Fibroblast of skin of right biceps (primary cell): ENCODE measurements at places on chromosomes 3 and 15.
A peak's percentile ranks its signal among the peaks of the same experiment; 100 is the strongest.

DNA sequence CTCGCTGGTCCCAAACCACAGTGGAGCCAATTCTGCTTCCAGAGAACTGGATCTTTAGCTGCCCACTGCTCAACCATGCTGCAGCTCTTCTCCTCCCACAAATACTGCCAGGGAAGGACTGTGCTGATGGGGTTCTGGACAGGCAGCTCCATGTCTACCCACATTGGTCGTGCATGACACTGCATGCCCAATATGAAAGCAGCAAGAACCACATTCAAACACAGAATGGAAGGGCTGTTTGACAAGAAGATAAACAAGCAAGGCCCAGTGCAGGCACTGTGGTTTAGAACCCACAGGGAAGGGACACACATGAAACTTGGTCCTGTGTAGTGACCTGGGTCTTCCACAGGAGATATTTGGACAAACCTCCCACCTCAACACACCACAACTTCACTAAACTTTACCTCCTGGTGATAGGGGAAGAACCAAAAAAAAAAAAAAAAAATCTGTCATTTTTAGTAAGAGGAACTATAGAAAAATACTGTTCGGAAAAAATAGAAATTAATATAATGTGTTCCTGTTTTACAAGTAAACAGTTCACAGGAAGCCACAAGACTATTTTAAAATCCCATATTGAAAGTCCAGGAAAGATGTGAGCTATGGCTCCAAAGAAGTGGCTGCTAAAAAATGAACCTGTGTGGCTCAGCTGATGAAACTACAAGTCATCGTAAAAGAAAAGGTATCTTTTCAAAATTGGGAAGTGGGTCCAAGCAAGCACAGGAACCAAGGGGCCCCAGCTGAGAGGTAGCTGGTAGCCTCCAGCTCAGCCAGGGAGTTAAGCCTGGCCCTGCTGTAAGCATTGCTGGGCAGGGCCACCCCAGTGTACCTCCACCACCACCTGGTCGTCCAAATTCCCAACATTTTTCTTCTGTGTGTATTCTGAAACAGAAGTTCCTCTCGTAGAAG is 77.7 kb upstream of the ACAN start:
- no peak for DNase-seq

DNA sequence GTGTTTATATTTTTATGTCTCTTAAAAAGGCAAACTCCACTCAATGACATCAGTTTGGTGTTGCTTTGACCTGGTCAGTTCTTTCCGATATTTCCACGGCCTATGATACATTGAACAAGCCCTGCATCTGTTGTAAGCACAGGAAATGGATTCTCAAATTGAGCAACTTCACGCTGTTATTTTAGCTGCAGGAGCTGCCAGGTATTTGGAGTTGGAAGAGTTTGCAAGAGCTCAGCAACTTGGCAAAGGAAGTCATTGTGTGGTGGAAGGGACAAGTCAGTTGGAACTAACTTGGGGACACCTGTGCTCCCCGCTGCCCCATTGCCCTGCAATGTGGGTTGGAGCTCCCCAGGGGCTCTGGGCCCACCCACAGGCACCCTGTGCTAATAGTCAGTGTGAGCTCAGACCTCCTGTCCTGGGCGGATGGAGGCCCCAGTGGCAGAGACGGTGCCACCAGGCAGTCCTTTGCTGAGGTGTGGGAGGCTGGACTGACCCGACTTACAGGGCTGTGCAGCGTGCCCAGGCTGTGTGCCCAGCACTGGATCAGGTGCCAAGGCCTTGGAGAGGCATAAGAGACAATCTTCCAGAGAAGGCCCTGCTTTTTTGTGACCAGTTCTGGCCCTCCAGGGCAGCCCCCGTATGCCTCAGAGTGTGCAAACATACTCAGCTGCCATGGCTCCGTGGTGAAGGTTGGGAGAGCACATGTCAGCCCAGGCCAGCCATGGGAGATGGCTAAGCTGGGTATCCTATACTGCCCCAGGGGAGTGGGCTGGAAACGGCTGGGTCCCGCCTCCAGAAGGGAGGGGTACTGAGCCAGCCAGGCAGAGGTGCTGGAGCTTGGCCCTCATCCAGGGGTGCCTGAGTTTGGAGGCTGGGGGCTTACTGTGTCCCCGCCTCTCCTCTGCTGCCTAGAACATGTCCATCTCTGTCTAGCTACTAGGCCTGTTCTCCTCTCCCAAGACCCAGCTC is 43.5 kb downstream of the KY start:
- DNase-seq, result no peak

- DNase-seq, result peak; percentile 86
These were observed 26.5 kb downstream of the NEO1 start for GRCh38 chr15:73078722-73079121.

GRCh38 chr3:140170612-140171011 is 235.6 kb downstream of the CLSTN2 start:
- DNase-seq, result no peak

DNA sequence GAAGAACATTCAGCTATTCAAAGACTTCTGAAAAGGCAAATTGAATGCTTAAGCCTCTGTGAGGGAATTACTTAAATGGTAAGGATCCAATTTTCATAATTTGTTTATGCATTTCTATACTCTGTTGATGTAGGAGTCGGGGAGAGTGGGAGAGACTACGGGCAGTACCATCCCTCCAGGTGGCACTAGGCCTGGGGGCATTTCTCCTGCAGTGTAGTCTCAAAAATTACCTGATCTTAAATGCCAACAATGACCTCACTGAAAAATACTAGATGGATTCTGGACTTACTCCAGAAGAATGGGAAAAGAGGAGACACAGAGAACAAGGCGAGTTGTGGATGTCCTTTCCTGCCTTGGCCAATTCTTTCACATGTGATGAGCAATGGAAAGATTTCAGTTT is 77.8 kb upstream of the PLXND1 start:
- DNase-seq, result no peak

- DNase-seq, result no peak
These were observed 504.9 kb downstream of the MCTP2 start for GRCh38 chr15:94736236-94736635.

DNA sequence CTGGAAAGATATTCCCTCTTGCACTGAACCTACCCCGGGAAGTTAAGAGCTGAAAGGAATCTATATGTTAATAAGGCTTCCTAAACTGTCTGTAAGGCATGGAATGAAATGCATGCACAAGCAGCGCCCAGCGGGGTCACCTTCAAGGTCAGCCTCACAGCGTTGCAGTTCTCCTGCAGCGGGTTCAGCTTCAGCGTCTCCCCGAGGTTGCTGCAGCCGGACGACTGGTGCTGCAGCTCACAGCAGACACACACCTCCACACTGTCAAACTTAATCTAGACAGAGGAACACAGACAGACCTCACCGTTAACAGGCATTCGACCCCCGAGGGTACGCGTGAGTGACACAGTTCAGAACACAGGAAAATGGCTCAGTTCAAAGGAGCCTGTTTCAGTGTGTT is 73.3 kb downstream of the NSMCE3 start:
- DNase-seq, result no peak

- peak; percentile 23 for DNase-seq
These were observed 1.0 kb downstream of the CPNE9 start for GRCh38 chr3:9704347-9705322.

DNA sequence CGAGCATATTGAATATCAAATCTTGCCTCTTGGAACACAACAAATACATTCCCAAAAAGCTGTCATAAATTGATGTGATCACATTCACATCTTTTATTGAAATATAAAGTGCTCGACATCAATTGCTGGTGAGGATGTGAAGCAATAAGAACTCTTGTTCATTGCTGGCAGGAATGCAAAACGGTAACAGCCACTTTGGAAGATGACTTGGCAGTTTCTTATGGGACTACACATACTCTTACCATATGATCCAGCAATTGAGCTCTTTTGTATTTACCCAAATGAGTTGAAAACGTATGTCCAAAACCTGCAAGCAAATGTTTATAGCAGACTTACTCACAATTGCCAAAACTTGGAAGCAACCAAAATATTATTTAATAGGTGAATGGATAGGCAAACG is 234.9 kb downstream of the CACNA2D3 start:
- no peak for DNase-seq

- DNase-seq, result peak; percentile 73
These were observed 88.7 kb downstream of the TFG start for GRCh38 chr3:100798012-100798411.

DNA sequence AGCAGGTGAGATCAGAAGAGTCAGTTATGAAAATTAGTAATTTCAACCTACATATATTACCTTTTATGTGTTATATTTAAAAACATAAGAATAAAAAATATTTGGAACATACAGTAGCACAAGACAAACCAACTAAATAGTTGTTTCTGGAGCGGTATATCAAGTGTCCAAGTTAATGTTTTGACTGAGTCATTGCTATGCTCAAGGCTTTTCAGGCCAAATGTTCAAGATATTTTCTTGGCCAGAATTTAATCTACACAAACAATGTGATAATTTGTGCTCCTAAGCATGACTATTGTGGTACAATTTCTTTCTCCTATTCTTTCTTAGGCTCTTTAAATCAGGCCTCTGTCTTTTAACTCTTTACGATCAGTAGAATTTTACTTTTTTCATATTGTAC is 412.4 kb downstream of the RAP2B start:
- DNase-seq, result no peak

DNA sequence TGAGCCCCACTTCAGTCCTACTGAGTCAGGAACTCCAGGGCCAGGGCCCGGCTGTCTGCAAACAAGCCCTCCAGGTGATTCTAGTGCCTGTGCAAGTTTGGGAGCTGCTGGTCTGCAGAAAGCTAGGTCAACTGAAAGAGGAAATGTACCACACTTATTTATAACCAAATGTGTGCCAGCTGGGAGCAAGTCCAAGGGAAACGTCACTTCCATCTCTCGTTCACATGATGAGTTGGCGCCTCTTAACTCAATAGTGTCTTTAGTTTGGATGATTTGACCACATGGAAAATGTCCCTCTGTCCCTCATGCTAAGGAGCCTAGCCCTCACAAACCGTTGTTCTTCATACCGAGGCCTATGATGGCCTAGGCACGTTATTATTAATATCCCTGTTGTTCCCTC is 43.2 kb downstream of the GOLGA8S start:
- no peak for DNase-seq

DNA sequence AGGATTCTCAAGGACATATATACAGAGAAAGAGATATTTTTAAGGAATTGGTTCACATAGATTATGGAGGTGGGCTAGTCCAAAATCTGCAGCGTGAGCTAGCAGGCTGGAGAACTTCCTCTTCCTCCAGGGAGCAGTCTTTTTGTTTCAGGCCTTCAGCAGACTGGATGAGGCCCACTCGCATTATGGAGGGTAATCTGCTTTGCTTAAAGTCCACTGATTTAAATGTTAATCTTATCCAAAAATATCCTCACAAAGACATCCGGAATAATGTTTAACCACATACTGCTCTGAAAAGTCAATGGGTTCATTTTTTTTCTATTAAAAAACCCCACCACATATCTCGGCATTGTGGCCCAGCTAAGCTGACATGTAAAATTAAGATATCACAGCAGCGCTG is 22.2 kb upstream of the NRROS start:
- DNase-seq, result no peak

DNA sequence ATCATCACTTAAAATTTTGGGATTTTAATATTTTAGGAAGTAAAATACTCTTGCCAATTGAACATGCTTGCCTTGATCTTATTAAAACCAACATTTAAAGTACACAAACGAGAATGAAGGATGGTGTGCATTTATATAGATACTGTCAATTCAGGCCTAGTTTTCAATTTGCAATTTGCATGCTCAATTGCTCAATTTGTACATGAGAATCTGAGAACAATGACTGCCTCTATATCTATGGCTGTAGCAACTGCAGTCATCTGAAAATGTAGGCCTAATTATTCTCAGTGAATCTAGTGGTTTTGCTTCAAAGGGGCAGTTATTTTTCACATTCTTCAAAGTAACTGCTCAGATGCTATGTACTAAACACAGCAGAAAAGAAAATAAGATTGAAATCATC is 18.8 kb downstream of the ZBBX start:
- no peak for DNase-seq

GRCh38 chr3:189902230-189903186 is 218.2 kb downstream of the P3H2 start:
- peak; percentile 36 for DNase-seq

GRCh38 chr15:68370768-68371151 is 61.2 kb downstream of the ITGA11 start:
- peak; percentile 34 for DNase-seq

- DNase-seq, result no peak
These were observed 56.4 kb upstream of the RASGRP1 start for GRCh38 chr15:38620851-38621594.

- peak; percentile 40 for DNase-seq
These were observed 77.8 kb downstream of the RAB11A start for GRCh38 chr15:65947041-65947440.

DNA sequence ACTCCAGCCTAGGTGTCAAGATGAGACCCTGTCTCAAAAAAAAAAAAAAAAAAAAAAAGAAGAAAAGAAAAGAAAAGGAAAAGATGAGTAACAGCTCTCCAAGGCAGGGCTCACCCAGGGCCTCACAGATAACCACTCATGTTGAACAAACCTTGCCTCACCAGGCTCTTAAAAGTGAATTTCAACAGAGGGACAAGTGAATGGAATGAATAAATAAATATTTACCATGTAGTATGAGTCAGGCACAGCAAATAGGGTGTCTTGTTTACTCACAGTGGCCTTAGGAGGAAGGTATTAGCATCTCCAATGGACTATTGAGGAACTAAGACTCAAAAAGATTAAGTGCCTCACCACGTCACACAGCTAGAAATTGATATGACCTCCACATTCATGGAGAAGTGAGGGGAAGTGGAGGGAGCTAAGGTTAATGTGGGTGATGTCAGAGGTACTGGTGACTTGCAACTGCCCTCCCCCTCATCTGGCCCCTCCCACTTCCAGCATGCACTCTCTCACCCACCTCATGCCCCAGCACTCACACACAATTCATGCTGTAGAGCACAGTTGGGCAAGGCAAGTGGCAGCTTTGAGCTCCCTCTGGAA is 255.5 kb downstream of the UACA start:
- DNase-seq, result peak; percentile 35

GRCh38 chr15:69341356-69341755 is 42.6 kb downstream of the PAQR5 start:
- no peak for DNase-seq

- DNase-seq, result no peak
These were observed 251.5 kb downstream of the FAM43A start for GRCh38 chr3:194937144-194937543.

GRCh38 chr3:99249627-99250026 is 348.1 kb upstream of the DCBLD2 start:
- DNase-seq, result no peak
